Putamen (tissue), 1 donor: ENCODE measurements at places on chromosomes 4 and X.

DNA sequence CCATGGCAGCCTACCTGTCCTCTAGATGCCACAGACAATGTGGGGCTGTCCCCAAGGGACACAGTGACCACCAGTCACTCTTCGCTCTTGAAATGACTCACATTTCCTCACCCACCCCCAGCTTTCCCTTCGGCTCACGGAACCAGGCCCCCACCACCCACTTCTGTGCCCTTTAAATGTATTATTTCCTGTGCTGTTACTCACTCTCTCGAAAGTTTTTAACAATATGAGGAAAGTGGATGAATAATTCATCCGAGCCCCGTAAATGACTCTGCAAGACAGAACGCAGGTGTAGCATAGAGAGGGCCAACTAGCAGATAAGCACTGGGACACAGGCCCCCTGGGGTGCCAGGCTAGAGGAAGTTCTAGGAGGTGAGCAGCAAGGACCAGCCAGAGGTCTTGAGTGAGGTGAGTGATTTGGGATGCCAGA, 179.5 kb upstream of the TBL1X start:
- no peak for DNase-seq

DNA sequence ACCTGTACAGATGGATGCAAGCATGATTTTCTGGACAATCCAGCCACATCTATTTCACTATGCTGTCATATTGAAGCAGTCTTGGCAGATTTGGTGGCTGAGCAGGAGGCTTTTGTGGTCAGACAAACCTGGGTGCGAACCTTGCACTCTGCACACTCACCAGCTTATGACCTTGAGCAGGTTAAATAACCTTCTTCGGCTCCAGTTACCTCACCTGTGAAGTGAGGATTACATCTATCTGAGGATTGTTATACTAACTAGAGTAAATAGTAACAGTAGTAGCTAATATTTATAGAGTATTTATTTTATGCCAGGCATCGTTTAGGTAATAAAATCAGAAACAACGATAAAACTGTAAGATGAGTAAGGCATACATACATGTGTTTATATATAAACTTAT, 150.0 kb downstream of the PPP3CA start:
- DNase-seq, result no peak

- DNase-seq, result no peak
These were observed 50.0 kb upstream of the TRIM2 start for GRCh38 chr4:153154007-153154975.

DNA sequence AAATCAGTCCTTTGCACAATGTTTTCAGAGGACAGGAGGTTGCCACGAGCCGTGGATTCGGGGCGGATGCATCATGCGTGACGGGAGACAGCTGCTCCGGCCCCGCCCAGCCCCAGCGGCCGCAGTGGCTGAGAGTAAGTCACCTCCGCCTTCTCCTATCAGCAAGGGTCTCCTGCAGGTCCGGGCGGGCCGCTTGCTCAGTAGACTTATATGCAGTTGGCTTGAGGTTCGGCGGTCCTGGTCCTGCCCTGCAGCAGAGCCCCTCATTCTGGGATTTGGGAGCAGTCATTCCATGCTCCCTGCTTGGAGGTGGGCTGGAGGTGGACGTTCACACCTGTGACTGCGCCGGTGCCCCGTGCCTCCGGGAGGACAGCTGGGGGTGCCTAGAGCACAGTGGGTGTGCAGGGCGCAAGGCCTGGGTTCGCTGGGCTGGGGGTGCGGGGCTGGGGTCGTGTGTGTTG, 86.3 kb upstream of the ADRA2C start:
- DNase-seq, result no peak

GRCh38 chr4:170059421-170059820, 30.3 kb downstream of the AADAT start:
- DNase-seq, result no peak

- no peak for DNase-seq
These were observed 63.2 kb downstream of the JAKMIP1 start for GRCh38 chr4:6137027-6137746.

GRCh38 chr4:42148425-42148824, 4.0 kb downstream of the BEND4 start:
- DNase-seq, result no peak

GRCh38 chr4:48931459-48931858, 24.9 kb upstream of the OCIAD2 start:
- no peak for DNase-seq

- DNase-seq, result no peak
These were observed 378.9 kb downstream of the SMARCA1 start for GRCh38 chrX:129144172-129145038.

DNA sequence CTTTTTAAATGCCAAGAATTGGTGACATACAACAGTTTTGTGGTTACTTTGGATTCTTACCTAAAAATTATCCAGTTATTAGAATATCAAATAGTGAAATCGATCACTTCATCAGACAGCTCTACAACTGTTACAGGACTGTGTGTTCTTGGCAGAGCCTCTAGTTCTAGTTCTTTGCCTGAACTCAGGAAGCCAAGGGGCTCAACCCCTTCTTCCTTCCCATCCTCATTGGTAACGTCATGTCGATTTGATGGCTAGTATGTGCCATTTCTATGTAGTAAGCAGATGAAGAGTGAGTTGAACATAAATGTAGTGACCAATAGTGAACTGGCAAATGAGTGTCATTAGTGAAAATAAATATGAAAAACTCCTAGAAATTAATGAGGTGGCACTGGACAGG, 59.4 kb upstream of the LIMCH1 start:
- DNase-seq, result no peak

- no peak for DNase-seq
These were observed 37.4 kb downstream of the PPA2 start for GRCh38 chr4:105436414-105436813.

- DNase-seq, result no peak
These were observed at the start of gene KCNIP4 for GRCh38 chr4:21948347-21949072. Gene KCNIP4, minus strand, starts transcription at chr4:21948772.

- no peak for DNase-seq
These were observed 2396.7 kb downstream of the PCDH7 start for GRCh38 chr4:33116871-33117270.

DNA sequence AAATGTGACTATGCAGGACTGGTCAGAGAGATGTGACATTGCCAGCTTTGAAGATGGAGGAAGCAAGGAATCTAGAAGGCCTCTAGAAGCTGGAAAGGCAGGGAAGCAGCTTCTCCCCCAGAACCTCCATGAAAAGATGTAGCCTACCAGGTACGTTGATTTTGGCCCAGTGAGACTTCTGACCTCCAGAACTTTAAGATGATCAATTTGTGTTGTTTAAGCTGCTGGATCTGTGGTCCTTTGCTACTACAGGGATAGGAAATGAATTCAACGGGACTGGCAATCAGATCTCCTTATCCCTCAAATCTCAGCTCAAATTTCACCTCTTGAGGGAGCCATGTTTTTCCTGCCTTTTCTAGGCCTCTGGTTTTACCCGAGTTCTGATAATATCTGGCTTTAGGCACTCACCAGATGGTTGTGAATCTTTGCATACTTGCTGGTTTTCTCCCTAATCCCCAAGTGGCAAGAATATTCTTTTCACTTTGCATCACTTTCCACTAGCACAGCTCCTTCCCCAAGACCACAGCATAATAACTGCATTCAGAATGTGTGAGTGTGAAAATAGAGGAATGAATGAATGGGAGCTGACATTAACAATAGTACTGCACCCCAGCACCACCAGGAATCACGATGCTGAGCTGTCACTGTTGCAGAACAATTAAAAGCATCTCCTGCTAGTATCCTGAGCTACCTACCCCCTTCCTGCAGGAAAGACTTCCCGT, 25.5 kb upstream of the TMSB4X start:
- no peak for DNase-seq
